ENCODE measurements at places on chromosomes 7 and 10.

GRCh38 chr10:120386896-120387295 lies 70.1 kb upstream of the PLPP4 start:
- no peak for DNase-seq

- no peak for DNase-seq
These were observed 40.5 kb upstream of the TMEM273 start for GRCh38 chr10:49228677-49229076.

- DNase-seq = no peak
These were observed 58.4 kb downstream of the MET start for GRCh38 chr7:116730097-116731022.

DNA sequence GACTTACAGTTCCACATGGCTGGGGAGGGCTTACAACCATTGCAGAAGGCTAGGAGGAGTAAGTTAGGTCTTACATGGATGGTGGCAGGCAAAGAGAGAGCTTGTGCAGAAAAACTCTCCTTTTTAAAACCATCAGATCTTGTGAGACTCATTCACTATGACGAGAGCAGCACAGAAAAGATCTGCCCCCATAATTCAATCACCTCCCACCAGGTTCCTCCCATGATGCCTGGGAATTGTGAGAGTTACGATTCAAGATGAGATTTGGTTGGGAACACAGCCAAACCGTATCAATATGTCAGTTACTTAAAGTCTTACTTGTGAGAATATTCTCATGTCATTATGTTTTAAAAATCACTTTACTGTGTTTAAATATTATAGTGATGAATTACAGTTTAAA lies 481.9 kb downstream of the ARL4A start:
- no peak for DNase-seq

GRCh38 chr10:839550-840205 lies 91.8 kb downstream of the LARP4B start:
- DNase-seq = no peak

DNA sequence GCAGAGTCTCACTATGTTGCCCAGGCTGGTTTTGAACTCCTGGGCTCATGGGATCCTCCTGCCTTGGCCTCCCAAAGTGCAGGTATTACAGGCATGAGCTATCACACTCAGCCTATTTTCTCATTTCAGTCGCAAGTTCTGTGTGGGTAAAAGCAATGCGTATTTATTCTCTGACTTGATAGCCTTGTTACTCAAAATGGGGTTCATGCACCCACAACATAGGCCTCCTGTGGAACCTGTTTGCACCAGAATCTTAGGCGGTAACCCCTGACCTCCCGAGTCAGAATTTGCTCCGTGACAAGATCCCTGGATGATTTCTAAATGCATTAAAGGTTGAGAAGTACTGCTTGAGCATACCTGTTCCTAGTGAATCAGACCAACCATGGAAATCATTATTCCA lies 7.3 kb downstream of the IL2RA start:
- no peak for DNase-seq

DNA sequence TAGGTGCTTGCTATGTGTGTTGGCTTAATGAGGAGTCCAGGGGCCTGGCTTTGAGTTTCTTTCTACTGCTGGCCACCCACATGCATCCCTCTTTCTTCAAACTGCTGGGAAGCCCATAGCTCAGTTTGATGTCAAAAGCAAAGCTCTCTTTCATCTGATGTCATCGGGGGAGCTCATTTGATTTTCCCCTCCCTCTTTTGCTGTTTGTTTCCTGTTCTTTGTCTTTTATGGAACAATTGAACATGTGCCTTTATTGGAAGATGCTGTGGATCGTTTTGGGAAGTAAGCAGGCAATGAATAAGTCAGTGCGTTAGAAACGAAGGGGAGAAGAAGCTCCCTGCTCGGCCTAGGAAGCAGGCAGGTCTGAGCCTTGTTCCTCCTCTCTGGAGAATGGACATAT lies 140.7 kb downstream of the GRK5 start:
- DNase-seq = no peak

All from tongue (tissue), 3 donors.